ENCODE measurements at places on chromosomes 4 and X.

- DNase-seq: no peak
Observed at GRCh38 chr4:30719454-30720020, 632 bp upstream of the PCDH7 start.

GRCh38 chr4:144787365-144788258 is 141.7 kb downstream of the HHIP start:
- no peak for DNase-seq

GRCh38 chr4:24774452-24774851 is 20.9 kb upstream of the SOD3 start:
- no peak for DNase-seq

GRCh38 chrX:73963682-73964081 is 340.3 kb upstream of the ZCCHC13 start:
- DNase-seq: no peak

- no peak for DNase-seq
Observed at GRCh38 chr4:183540410-183541009, 35.7 kb downstream of the ING2 start.

GRCh38 chr4:82367438-82368097 is 6.2 kb downstream of the HNRNPD start:
- no peak for DNase-seq

DNA sequence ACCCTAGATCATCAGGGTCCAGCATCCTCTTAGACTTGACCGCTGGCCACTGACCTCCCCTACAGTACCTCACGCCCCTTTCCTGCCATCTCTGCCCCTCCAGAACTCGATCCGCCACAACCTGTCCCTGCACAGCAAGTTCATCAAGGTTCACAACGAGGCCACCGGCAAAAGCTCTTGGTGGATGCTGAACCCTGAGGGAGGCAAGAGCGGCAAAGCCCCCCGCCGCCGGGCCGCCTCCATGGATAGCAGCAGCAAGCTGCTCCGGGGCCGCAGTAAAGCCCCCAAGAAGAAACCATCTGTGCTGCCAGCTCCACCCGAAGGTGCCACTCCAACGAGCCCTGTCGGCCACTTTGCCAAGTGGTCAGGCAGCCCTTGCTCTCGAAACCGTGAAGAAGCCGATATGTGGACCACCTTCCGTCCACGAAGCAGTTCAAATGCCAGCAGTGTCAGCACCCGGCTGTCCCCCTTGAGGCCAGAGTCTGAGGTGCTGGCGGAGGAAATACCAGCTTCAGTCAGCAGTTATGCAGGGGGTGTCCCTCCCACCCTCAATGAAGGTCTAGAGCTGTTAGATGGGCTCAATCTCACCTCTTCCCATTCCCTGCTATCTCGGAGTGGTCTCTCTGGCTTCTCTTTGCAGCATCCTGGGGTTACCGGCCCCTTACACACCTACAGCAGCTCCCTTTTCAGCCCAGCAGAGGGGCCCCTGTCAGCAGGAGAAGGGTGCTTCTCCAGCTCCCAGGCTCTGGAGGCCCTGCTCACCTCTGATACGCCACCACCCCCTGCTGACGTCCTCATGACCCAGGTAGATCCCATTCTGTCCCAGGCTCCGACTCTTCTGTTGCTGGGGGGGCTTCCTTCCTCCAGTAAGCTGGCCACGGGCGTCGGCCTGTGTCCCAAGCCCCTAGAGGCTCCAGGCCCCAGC is 5.2 kb downstream of the FOXO4 start:
- DNase-seq: no peak

- DNase-seq: no peak
Observed at GRCh38 chr4:176198316-176198903, 3.0 kb upstream of the SPATA4 start.

DNA sequence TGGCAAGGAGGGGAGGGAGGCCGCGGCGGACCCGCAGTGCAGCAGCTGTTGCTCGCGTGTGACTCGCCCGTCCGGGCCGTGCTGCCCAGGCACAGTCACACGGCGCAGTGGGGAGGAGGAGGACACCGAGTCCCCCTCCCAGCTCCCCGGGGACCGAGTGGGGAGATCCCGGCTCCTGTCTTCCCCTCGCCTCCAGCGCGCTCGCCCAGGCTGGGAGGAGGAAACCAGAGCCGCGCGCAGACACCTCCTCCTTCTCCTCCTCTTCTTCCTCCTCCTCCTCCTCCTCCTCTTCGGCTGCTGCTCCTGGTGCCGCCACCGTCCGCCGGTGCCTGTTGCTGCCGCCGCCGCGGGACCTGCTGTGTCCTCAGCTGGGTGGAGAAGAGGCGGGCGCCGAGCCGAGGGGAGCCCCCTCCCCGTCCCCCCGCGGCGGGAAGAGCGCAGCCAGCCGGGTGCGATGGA is at the start of gene TBC1D1:
TBC1D1 (plus strand) TSS at position 284 of the 459 bp plus-strand sequence. CDS start 11,012 bp downstream, outside the sequence.
- peak; percentile 12 for DNase-seq

DNA sequence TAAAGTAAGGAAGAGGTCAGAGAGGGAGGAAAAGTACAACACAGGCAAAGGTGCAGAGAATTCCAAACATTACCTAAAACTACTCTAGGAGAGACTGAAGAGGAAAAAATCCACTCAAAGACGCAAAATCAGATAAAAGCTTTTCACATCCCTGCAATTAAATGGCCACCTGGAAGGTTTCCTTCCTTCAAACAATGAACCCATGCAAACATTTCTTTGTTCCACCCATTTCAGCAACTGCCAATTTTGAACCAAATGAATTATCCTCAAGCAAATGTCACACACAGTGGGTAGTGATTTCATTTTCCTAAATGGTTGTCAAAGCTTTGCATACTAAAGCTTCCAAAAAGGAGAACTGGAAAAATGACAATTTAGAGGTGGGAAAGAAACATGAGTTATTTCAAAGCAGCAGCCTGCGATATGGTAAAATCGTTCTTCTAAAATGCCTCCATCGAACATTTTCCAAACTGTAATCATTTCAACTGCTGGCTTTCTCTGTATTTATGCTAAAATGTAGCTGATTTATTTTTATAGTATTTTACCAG is 45.0 kb downstream of the APBB2 start:
- no peak for DNase-seq

GRCh38 chr4:2135083-2135482 is 76.0 kb downstream of the NAT8L start:
- no peak for DNase-seq

DNA sequence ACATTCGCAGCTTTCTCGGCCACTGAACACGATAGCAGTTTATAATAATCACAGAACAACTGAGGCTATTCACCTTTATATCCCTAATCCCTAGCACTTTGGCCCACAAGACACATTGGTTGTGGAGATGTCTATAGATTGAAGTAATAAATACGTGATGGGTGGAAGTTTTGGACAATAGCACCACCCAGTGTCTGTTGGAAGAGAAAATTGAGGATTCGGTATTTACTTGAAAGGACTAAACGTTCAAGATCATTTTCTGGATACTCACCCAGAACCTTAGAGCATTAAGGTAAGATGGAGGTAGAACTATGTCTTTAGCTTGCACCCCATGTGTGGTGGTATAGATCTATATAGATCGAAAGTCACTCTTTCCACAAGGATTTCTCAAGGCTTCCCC is 787 bp upstream of the TMSB15A start:
- DNase-seq: no peak

DNA sequence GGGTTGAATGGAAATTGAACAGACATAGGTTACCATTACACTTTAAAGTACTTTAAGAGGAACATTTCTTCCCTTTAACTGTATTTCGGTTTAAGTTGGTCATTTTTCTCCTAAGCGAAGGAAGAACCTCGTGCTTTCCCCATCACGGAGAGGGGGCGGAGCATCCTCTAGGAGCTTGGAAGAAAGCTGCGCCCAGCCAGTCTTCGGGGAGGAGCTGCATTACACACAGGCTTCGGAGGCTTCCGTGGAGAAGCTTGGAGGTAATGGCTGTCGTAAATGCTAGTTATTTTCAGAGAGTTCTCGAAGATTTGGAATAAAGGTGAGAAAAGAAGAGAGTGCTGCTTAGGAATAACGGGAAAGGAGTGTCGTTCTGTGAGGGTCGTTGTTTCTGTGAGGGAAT is at the start of gene PWWP3B:
PWWP3B (plus strand) TSS at position 199 of the 400 bp plus-strand sequence. CDS start 37,128 bp downstream, outside the sequence.
- no peak for DNase-seq

- DNase-seq: no peak
Observed at GRCh38 chr4:76622126-76622525, 187.1 kb downstream of the SHROOM3 start.

DNA sequence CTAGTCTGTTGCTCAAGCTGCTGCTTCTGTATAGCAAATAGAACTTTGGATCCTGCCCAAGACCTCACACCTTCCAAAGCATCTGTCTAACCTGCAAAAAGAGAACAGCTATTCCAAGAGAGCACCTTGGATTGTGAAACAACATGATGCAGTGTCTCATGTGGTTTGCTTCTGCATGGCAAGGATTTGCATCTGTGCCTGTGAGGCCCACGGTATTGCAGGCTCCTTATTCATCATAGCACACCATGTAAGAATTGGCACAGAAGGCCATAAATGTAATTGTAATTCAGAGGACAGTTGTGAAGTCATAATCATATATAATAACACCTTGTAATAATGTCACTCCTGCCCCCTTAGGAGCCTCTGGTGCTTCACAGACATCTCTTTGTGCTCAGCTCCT is 147.1 kb downstream of the ZNF674 start:
- DNase-seq: no peak

DNA sequence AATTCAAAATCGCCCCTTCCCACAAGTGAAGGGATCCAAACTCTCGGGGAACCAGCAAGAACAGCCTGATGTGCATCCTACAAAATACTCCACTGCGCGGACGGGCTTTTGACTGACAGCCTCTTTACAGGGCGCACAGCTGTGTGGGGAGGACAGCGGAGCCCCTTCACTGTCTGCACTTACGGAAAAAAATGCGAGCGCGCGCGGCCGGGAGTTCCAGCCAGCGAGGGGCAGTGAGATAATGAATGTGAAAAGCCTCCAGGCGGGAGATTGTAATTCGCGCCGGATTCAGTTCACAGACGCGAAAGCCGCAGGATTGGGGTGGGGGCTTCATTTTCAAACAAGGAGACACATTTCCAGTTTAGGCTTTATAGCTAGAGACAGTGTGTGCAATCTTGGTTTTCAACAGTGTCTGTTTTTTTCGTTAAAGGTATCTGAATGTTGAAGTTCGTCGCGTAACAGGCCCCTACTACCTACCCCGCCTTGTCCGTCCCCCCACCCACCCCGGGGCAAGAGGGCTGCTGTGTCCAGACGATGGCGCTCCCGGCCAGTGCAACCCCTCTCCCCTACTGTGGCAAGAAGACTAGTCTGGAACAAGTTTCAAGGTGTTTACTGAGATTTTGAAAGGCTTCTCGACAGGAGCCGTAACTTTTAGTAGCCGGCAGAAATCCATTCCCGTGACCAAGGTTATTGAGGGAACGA is 1.7 kb upstream of the GPR50 start:
- no peak for DNase-seq

DNA sequence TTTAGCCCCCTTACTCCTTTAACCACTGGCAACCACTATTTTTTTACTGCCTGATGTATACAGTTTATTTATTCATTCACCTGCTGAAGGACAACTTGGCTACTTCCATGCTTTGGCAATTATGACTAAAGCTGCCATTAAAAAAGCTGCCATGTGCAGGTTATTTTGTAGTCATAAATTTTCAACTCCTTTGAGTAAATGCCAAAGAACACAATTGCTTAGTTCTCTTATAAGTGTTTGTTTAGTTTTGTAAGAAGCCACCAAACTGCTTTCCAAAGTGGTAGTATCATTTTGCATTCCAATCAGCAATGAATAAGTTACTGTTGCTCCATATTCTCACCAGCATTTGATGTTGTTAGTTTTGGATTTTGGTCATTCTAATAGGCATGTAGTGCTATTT is 1831.8 kb downstream of the PCDH7 start:
- DNase-seq: no peak

All from stimulated activated CD4-positive, alpha-beta T cell treated with anti-CD3 and anti-CD28 coated beads, Interleukin-15, amount 100 ng/mL, for 1 hour (primary cell).